Bronchial epithelial cell (primary cell): ENCODE measurements at places on chromosomes 11 and 22. TPM values are rescaled to one million over a fixed set of nuclear protein-coding genes. Genes with fewer than 3 reads are reported as not detected.

Gene SEPTIN3
- total RNA-seq: under 0.01 TPM in 2 replicates

Gene SCGB1A1
- total RNA-seq: not detected in 2 replicates

Gene CREBZF
- total RNA-seq: 45.2 and 57.7 TPM in 2 replicates

DNA sequence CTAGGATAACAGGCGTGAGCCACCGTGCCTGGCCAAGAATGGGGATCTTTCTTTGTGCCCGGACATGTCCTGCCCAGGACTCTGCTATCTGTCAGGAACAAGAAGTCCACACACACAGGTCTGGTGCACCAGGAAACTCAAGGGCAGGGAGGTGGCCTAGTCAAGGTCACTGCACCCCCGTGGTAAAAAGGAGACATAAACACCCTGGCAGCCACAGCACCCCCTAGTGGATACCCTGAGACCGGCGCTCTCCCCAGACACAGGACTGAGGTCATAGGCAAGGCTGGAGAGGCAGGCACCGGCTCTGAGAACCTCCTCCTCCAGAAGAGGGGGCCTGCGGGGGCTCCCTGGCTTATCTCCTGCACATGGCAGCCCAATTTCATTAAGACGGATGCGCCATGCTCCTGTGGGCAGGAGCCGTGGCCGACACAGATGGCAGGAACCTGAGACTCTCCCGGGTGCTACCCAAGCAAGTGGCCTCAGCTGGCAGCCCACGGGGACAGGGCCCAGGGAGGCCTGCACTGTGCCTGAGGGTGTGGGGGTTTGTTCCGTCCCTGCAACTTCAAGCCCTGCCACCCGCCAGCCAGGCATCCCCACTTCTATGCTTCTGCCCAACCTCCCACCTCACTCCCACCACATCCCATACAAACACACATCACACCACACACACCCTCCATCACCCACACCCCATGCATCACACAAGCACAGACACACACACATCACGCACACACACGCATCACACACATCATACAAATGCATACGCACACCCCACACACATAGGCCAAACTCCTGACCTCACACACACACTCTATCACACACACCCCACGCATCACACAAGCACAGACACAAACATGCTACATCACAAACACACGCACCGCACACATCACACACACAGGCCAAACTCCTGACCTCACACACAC is 19.6 kb downstream of the MACROD1 start:
- DNase-seq: peak; percentile 26

DNA sequence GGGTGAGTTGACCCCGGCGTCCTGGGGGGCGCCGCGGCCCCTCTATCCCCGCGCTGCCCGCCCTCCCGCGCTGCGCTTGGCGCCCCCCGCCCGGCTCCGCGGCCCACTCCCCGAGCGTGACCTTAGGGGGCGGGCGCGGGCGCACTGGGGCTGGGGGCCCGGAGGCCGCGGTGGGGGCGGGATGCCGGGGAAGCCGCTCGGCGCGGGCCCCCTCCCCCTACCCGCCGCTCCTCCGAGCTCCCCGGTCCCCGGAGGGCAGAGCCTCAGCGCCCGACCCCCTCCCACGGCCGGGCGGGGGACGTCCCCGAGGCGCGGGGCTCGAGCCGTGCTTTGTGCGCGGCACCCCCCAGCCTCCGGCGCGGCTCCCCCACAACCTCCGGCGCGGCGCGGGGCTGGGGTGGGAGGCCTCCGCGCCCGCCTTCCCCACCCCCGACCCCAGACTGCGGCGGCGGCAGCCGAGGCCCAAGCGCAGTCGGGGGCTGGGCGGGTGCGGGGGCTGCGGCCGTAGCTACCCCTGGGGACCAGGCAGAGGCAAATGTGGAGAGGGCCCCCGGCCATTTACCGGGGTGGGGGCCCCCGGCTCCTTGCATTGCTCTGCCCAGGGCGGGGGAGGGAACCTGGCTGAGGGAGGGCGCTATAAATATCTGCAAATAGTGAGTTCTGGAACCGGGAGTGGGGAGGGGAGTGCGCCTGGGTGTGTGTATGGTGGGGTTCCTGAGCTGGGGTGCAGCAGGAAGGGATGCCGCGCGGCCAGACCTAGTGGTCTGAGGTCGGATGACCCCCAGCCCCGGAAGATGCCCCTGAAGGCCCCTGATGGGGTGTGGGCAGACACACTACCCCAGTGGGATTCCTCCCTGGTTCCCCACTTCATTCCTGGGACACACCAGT is 988 bp downstream of the MGAT3 start:
- DNase-seq: no peak

DNA sequence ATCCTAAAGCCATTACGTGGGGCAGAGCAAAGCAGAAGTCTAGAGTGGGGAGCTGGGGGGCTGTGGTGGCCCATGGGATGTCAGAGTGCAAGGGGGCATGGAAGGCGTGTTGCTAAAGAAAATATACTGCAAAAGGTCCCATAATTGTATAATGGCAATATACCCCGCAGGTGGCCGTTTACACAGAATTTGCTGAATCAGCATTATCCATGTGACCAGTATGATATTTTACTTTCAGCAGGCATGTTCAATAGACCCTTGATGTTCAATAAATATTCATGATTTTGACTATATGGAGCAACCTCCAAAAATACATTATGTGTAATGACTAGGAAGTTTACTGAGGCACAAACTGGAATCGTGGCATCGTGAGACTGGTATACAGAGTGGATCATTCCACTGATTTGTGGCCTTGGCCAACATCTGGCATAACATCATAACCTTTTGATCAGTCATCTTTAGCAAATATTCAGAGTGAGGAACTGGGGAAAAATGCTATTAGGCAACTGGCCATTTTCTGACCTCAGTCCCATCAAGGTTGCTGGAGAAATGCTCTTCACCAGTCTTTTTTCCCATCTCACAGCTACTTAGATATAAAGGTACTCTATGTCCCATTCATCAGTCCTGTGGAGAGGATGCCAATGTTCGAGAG is 29.3 kb upstream of the PPP2R1B start:
- DNase-seq: peak; percentile 11

- peak; percentile 57 for DNase-seq
Observed at GRCh38 chr11:56967726-56968125, 21.0 kb upstream of the OR5AK2 start.

Gene C11orf52
- 0.26 and 2.3 TPM in 2 replicates for total RNA-seq

Gene RAB39A
- not detected in 2 replicates for total RNA-seq

DNA sequence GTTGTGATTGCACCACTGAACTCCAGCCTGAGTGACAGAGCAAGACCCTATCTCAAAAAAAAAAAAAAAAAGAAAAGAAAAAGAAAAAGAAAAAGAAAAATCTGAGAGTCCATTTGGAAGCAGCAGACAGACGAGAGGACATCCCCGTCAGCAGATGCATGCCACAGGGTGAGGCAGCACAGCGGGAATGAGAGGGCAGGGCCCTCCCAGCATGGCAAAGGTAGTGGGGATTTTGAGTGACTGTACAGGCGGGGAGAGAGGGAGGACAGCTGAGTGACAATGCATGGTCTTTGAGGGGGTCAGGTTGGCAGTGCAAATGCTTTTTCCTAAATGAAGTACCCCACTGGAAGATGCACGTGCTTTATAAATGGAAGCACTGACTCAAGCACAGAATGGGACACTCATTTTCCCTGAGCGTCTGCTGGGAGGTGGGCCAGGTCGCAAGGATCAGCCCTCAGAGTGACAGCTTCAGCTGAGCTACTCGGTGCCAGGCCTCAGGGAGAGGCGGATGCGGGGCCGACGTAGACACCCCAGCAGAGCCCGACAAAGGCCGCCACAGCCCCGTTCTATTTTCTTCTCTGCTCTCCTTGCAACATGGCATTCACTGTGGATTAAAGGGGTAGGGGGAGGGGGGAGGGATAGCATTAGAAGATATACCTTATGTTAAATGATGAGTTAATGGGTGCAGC is 113.5 kb downstream of the SHANK2 start:
- no peak for DNase-seq

- peak; percentile 56 for DNase-seq
Observed at GRCh38 chr22:42418811-42419242, 13.4 kb downstream of the NFAM1 start.

DNA sequence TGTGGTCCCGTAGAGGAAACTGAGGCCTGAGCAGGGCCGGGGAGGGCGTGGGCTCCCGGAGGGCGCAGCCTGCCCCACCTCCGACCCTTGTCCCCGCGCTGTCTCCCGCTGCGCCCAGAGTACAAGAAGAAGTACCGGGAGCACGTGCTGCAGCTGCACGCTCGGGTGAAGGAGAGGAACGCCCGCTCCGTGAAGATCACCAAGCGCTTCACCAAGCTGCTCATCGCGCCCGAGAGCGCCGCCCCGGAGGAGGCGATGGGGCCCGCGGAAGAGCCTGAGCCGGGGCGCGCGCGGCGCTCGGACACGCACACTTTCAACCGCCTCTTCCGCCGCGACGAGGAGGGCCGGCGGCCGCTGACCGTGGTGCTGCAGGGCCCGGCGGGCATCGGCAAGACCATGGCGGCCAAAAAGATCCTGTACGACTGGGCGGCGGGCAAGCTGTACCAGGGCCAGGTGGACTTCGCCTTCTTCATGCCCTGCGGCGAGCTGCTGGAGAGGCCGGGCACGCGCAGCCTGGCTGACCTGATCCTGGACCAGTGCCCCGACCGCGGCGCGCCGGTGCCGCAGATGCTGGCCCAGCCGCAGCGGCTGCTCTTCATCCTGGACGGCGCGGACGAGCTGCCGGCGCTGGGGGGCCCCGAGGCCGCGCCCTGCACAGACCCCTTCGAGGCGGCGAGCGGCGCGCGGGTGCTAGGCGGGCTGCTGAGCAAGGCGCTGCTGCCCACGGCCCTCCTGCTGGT is 1.9 kb downstream of the NLRP6 start:
- no peak for DNase-seq

GRCh38 chr22:49297871-49298721 is 529.6 kb downstream of the BRD1 start:
- DNase-seq: no peak

DNA sequence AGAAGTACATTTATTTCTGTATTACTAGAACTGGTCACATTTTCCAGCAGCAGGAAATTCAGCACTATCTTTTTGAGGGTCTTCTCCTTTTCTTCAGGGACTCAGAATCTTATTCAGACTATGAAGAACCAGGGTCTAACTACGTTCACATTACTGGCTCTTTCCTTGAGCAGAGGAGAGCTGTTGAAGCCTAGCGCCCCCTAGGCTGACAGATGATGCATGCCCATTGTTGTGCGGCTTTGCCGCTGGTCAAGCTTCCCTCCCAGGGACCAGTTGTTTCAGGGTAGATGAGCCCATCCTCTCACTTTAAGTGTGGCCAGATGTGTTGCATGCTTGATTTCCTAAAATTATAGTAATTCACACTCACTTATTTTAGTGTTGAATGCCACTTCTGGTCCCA is 168.2 kb upstream of the PDGFD start:
- DNase-seq: no peak

GRCh38 chr11:95108159-95108611 is 18.5 kb downstream of the ENDOD1 start:
- DNase-seq: peak; percentile 86

- DNase-seq: peak; percentile 19
Observed at GRCh38 chr11:7251836-7252682, at the start of gene SYT9. Gene SYT9, plus strand, starts transcription at chr11:7251904. Its CDS starts 283 bp downstream, at chr11:7252187.

DNA sequence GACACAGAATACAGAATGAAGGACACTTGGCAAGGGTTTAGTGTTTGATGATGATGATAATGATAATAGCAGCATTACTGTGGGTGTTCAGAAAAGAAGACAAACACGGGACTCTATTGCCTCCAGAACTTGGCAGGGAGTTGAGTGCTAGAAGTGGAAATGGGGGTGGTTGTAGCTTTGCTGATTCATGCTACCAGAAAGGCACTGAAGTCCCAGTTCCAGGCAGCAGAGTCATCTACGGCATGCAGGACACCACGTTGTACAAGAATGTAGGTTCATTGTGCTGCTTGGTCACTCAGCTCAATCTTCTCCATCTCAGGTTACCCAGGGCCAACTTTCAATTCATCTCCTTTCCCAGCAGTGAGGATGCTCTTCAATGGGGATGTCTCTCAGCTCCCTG is 115.7 kb downstream of the NTM start:
- DNase-seq: no peak

DNA sequence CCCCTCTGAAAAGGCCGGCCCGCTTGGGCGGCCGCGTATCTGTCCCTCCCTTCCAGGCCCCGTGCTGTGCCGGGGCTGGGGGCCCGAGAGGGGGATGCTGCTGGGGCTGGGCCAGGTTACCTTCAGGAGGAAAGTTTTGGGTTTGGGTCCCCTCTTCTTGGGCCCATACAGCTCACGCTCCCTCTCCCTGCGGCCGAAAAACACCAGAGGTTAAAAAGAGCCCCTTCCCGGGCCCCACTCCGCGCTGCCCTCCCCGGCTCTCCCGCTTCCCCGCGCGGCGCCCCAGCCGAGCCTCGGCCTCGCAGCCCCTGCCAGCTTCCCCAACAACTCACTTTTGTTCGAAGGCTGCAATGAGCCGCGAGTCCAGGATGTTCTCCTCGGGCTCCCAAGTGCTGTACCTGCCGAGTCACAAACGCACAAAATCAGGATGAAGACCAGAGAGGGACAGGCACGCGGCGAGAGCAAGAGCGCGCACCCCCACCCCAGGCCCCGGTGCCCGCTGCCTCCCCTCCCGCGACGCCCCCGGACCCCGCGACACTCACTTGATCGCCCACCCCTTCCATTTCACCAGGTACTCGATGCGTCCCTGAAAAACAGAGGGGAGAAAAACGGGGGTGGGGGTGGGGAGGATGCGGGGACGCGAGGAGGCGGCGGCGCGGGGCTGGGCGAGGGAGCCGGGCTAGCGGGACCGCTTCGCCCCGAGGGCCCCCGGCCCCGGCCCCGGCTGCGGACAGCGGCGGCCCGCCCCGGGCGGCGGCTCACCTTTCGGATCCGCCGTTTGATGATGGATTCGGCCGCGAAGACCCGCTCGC is 450 bp downstream of the CBX6 start:
- no peak for DNase-seq
